ENCODE measurements at places on chromosomes 3 and 15.

GRCh38 chr3:66675366-66675765 lies 174.5 kb upstream of the LRIG1 start:
- DNase-seq = no peak

DNA sequence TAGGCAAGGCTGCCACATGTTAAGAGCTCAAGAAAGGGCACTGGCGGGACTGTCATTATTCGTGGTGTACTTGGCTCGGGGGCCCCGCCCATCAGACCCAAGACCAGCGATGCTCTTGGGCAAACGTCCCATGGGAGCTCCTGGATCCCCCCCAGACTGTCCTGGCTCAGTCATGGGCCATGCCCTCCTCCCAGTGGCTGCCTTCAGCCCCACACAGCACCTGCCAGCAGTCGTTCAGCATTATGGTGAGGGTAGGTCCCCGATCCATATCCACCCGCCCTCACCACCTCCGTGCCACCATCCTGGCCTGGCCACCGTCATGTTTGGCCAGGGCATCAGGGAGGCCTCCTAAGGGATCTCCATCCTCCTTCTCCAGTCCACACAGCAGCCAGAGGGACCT lies 51.4 kb upstream of the IQSEC1 start:
- DNase-seq = no peak

- peak; percentile 63 for DNase-seq
Measured at GRCh38 chr3:5011555-5012256, 32.5 kb downstream of the BHLHE40 start.

DNA sequence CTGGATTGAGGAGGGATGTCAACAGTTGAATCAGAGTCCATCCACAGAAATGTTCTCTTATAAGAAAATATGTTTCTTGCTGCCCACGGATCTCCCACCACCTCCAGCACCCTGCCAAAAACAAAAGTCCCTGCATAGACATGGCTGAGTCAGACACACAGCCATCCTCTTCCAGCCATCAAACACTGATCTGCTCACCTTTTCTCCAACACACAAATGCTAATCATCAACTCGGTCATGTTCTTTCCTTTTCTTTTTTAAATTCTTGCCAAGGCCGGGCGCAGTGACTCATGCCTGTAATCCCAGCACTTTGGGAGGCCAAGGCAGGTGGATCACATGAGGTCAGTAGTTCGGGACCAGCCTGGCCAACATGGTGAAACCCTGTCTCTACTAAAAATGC lies 110.7 kb upstream of the IL12A start:
- no peak for DNase-seq

GRCh38 chr15:62972814-62973213 lies 69.7 kb upstream of the TPM1 start:
- DNase-seq = no peak

- DNase-seq = no peak
Measured at GRCh38 chr15:65762914-65763787, 28.9 kb downstream of the DENND4A start.

GRCh38 chr3:38274864-38275649 lies 7.0 kb upstream of the SLC22A14 start:
- DNase-seq = no peak

DNA sequence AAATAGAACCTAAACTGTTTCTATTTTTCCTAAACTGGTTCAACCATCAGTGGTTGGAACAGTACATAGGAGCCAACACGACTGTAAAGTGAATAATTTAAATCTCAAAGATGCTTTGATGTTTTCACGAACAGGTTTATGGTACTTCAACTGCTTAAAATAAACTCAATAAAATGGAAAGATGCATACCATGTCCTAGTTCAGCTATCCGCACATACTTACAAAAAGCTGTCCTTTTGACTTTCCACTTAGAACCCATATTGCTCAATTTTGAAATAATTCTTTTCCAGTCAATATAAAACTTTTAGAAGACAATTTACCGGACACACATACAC lies 902 bp downstream of the CMTM6 start:
- DNase-seq = no peak

- DNase-seq = no peak
Measured at GRCh38 chr3:156317462-156318074, 197.2 kb downstream of the KCNAB1 start.

DNA sequence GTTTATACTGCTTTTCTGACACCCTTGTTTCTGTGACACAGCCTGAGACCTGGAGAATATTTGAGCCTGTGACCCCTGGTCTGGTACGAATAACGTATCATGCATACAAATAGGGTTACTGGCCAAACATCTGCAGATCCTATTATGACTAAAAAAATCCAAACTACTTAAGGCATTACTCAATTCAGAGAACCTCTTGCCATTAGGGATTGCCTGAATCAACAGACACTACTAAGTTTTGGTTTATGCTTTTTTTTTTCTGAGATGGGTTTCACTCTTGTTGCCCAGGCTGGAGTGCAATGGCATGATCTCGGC lies 35.4 kb downstream of the OSBPL10 start:
- DNase-seq = no peak

DNA sequence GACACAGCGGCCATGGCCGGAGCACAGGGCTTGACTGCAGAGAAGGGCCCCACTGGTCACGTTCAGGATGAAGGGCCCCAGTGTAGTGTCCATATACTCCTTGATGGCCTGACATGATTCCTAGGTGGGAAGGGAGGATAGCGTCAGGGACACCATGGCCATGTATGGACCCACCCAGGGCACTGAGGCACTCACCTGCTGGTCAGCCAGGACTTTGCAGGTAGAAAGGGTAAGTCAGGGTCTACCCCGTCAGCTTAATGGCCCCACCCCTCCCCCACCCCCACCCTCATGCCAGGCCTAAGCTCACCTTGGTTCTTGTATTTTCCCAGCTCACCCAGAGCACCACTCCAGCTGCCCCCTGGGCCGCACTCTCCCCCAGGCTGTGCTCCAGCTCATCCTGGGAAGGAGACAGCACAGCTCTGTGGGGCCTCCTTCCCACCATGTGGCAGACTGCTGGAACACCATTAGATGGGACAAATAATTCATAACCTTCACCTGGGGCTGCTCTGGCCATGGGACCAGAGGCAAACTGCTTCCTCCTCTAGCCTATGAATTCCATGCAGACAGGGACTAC lies 1.6 kb upstream of the HYAL3 start:
- no peak for DNase-seq

DNA sequence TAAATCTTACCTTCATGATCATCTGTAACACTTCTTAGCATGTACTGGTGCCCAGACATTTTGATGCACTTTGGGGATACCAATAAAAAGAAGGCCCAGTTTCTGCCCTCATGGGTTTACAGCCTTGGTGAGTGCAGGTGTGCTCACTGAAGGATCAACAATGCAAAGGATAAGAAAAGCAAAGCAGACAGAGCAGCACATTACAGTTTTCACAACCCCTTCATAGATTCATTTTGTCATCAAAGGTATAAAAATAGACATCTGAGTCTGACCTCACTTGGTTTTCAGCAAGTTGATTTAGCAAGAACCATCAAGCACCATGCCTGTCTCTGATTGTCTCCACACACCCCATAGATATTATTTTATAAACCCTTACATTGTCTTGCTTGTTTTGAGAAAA lies 77.6 kb downstream of the BFSP2 start:
- no peak for DNase-seq

DNA sequence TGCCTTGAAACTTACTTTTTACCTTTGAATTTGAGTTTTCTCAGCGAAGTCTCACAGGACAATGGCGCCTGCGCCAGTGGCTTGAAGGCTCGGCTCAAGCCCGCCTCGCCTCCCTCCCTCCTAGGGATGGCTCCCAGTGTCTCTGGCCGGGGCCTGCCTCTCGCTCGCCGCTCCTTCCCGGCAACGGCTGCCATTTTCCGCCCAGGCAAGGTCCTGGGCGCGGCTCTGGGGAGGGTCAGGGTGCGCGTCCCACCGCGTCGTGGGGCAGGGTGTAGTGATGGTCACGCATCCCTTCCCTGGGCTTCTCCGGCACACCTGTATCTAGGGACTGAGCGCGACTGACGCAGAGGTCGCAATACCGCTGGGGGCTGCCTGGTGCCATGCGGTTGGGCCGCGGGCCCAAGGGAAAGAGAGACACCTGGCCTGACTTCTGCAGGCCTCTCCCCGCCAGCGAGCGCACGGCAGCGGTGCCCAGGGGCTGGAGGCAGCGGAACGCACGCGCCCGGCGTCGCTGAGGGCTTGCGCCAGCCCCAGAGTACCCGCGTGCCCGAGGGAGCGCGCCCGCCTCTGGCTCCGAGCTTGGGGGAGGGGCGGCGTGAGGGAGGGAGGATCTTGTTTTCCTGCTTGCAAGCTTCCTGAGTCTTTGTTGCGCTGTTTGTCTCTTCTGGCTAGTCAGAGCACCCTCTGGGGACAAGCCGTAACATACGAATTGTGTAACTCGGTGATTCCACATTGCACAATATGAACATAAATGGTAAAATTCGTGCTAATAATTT lies 20.7 kb upstream of the FEM1B start:
- DNase-seq = peak; percentile 33

- no peak for DNase-seq
Measured at GRCh38 chr3:13811614-13812013, 68.3 kb downstream of the WNT7A start.

GRCh38 chr3:187101184-187102072 lies 37.9 kb downstream of the RPL39L start:
- no peak for DNase-seq

DNA sequence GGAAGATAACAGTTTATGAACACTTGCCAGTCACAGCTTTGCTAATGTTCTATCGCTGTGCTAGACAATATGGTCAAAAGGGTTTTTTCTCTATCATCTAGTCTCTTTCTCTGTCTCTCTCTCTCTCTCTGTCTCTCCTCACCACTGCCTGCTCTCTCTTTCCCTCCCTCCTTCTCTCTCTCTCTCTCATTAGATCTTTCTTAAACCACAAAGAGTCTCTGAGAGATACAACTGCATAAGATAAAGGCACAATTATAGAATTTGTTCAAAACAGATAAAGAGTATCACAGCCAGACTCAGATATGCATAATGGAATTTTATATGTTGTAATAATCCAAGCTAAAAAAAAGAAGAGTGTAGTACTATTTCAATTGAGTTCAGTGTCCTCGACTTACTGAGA lies 258.4 kb downstream of the MECOM start:
- DNase-seq = no peak

DNA sequence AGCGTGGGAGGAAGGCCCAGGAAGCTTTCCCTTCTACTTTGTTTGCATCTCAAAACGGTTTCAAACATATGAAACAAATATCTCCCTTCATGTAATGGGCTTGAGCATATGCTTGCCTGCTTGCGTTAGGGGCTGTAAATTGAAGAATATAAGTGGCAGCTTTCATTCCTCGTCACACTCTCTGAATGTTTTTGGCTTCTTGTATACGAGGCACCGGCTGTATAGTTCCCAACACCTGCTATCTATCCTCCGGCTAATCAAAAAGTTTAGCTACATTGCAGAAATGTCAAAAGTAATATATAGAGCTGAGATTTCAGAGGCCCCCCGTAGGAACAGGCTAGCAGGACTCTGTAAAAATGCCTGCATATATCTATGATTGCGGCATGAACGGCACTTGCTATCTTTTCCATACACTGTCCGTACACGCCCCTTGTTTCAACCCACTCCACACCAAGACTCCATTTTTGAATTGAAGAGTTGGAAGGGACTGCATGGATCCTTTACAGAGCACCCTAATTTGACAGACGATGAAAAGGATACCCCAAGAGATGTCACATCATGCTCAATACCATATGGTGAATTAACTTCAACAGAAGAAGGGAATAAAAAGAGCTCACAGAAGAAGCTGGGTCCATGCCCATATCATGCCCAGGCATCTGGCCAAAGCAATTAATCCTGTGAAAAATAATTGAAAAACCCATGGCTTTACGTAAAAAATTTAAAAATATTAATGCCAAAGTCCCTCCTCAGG lies 2.5 kb downstream of the MASP1 start:
- DNase-seq = no peak

GRCh38 chr3:39136533-39137434 lies 16.6 kb downstream of the CSRNP1 start:
- DNase-seq = no peak

- DNase-seq = no peak
Measured at GRCh38 chr3:30201715-30202114, 404.7 kb upstream of the TGFBR2 start.

GRCh38 chr3:127180859-127181258 lies 12.1 kb upstream of the PRR23E start:
- no peak for DNase-seq

DNA sequence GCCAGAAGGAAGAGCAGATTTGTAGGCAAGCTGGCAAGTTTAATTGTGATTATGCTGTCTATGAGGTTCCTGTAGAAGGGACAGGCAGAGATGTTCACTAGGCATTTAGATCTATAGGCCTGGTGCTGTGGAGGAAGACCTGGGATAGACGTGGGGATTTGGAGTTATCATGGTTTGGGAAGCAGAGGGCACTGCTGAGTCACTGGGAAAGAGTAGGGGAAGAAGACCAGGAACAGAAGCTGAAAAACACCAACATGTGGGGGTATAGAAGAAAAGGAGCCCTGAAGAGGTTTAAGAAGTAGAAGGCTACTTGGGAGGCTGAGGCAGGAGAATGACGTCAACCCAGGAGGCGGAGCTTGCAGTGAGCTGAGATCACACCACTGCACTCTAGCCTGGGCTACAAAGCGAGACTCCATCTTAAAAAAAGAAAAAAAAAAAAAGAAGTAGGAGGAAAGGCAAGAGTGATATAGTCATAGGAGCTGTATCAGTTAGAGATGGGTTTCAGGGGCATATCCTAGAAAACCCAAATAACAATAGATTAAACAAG lies 19.3 kb downstream of the GRK7 start:
- DNase-seq = no peak

- DNase-seq = no peak
Measured at GRCh38 chr15:64544450-64544849, 84.1 kb downstream of the ZNF609 start.

DNA sequence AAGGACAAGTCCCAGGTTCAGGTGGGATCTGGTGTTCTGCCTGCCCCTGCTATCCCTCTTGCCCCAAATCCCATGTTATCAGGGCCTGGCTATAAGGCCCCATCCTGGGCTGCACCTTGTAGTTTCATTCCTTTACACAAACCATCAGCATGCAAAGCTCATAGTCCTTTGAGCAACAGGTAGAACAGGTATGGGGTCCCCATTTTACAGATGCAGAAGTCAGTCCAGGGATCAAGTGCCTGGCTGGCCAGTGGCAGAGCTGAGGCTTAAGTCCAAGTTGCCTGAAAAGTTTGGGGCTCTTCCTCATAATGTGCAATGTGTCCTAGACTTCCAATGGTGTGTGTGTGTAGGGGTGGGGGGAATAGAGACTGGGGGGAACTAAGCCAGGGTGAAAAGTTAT lies 11.9 kb downstream of the RBPMS2 start:
- no peak for DNase-seq

DNA sequence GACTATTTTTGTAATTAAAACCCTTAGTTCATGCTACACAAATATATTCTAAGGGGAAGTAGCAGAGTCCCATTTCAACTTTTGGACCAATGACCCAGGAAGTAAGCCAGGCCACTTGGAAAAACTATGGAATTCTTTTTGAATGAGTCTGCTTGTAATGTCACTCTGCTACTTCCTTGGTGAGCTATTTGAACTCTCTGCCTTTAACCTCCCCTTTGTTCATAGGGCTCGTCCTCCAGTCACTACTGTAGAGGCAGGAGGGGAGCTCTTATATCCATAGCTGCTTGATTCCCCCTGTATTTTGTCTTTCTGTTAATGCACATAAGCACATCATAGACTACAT lies 119.6 kb downstream of the UACA start:
- no peak for DNase-seq

GRCh38 chr3:123412076-123412475 lies 36.8 kb downstream of the ADCY5 start:
- DNase-seq = no peak

All from GM12892 (cell line).